Activated CD8-positive, alpha-beta memory T cell treated with anti-CD3 and anti-CD28 coated beads for 48 hours (primary cell): ENCODE measurements at places on chromosomes 16 and 17.
A peak's percentile ranks its signal among the peaks of the same experiment; 100 is the strongest.

DNA sequence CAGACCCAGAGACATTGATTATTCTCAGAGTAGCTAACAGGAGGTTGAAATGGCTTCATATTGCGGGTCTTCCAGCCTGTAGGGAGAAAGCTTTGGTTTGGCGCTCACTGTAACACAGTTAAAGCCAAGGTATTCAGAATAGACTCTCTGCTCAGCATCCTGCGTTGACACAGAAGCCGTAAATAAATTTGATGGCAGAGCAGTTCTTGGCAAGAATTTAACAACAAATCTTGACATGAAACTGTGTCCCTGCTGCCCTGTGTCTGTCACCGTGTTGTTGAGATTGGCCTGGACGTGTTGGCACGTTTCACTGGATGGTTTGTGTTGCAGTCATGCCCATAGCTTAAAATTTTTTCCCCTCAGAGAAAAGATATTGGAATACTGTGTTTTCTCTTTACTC lies 359.6 kb downstream of the SNX29 start:
- no peak for DNase-seq

- no peak for DNase-seq
Measured at GRCh38 chr16:92431-93339, 14.7 kb downstream of the MPG start.

DNA sequence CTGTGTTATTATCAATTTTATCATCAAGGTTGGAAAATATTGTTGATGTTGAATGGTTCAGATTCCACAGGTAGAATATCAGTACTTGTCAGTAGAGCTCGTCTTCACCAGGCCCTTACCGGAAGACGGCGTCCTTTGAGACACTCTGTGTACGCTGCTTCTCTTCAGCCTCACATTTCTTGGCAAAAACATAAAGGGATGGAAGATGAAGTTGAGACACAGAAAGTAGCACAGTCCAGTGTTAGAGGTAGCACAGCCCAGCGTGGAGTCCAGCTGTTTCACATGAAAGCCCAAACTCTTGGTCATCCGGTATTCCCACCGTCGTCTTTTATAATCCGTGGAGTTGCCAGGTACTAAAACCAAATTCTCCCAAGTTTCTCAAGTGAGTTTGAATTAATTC lies 30.4 kb downstream of the ATP2C2 start:
- DNase-seq: no peak

DNA sequence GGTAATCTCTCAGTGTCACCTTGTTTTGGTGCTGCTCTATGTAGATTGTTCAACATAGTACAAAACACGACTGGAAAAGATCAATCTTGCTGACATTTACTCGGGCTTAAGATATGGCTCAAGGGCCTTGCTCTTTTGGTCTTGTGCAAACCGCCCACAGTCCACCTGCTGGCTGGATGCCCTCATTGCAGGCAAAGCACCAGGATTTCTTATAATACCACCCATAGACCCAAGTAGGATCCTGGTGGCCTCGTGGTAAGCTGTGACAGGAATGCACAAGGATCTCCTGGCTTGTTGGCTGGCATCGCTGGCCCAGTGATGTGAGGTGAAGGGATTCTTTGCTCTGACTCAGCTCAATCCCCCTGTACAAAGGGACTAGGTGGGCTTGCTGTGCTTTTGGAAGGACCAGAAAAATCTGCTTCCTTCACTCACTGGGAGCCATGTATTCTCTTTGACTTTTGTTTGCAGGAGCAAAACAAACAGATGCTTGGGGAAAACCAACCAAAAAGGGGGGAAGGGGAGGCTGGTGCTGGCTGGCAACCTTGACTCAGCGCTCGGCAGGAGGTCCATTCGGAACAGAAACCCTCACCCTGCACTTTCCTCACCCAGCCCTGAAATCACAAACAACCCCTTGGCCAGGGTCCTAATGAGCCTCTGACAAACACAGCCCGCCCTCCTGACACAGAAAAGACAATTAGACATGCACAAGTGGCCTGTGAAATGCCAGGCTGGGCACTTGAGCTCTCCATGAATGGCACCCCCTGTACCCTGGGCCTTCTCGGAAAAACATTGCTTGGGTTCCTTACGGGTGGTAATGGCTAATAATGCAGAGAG lies 36.6 kb upstream of the MED9 start:
- peak; percentile 57 for DNase-seq

DNA sequence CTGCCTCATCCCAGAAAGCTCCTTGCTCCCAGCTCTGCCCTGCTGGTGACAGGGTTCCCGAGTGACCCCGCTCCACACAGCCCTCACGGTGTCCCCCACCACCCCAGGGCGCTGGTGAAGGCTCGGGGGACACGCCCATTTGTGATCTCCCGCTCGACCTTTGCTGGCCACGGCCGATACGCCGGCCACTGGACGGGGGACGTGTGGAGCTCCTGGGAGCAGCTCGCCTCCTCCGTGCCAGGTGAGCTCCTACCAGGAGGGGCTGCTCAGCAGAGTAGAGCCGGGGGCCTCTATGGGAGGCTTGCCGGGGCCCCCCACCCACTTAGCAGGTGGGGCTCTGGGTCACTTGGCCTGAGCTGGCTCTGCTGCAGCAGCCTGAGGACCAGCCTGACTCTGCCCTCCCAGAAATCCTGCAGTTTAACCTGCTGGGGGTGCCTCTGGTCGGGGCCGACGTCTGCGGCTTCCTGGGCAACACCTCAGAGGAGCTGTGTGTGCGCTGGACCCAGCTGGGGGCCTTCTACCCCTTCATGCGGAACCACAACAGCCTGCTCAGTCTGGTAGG lies 11.2 kb downstream of the GAA start:
- DNase-seq: no peak

DNA sequence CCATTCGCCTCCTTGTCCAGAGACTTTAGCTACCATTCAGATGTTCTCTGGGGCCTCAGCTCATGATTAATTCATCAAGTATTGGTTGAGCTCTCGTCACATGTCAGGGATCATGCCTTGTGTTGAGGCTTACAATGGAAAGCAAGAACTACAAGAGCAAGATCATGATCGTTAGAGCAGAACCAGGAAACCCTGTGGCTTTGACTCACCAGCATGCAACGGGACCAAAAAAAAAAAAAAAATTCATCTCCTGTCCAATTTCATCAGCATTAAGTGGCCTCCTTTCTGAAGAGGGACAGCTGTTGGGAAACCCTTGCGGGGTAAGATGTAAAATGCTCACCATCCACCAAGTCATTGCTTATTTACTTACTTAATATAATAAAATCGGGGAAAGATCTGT lies 12.1 kb upstream of the USP10 start:
- DNase-seq: no peak

- no peak for DNase-seq
Measured at GRCh38 chr16:680625-680945, 375 bp downstream of the STUB1 start.

DNA sequence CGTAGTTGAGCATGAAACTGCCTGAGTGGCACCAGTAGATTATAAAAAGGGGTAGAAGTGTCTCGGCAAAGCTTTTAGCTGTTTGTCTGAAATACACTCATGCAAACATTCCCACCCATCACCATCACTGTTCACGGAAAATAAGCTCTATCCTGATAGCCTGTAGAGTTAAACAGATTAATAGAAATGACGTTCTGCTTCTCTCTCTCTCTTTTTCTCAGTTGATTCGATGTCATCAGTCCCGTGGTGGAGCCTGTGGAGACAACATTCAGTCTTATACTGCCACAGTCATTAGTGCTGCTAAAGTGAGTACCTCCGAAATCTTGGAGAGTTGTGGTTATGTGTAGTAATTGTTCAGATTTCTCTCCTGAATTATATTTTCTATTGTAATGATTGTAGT lies 224.7 kb downstream of the BCAS3 start:
- DNase-seq: no peak
